ENCODE measurements at places on chromosomes 6 and 20.

DNA sequence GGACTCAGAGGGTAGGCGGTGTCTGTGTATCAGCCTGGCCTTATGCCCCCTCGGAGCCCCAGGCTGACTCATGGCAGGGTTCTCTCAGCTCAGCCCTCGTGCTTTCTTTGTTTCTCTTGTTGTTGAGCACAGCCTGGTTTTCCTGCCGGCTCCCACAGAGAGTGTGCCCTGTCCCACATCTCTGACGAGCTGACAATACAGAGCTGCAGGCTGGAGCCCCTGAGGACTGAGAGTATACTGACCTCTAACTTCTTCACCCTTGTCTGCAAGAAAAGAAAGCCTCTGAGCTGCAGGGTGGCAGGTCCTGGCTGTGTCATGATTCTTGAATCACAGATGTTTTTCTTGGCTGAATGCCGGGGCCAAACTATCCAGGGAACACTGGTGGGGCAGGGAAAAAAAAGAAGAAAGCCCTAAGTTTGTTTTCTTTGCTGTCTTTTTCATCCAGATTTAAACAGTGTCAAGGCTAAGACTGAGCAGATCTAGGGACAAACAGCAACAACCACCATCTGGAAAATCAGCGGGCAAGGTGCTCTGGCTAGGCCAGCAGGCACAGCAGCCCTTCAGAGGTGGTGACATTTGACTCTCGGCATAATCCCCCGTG, 63.3 kb upstream of the ZNF133 start:
- no peak for DNase-seq

DNA sequence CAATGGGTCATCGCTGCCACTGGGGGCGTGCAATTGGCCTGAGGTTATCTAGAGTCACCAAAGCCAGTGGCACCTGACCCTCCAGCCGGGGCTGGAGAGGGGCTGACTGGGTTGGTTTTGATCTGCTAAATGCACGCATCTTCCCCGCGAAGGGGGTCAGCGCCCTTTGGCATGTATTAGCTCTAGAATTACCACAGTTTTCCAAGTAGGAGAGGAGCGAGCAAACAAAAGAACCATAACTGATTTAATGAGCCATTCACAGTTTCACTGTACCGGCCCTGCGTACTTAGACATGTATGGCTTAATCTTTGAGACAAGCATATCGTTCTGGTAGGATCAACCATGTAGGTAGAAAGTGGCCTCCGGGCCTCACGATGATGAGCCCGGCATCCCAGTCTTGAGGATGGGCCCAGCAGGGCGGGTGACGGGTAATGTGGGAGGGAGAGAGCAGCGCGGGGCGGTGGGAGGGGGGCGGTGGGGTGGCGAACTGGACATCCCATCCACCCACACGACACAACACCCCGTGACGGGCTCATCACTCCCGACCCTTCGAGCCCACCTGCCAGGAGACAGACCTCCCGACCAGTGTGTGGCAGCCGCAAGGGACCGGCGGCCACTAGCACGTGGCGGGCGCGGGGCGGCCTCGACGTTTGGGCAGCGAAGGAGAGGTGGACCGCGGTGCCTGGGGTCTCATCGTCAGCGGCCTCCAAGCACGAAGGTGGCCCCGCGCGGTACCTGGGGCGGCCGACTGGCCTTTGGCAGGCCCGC, 1957.5 kb upstream of the DEFB115 start:
- no peak for DNase-seq

- no peak for DNase-seq
These were observed 48.3 kb downstream of the AHI1 start for GRCh38 chr6:135449246-135449645.

DNA sequence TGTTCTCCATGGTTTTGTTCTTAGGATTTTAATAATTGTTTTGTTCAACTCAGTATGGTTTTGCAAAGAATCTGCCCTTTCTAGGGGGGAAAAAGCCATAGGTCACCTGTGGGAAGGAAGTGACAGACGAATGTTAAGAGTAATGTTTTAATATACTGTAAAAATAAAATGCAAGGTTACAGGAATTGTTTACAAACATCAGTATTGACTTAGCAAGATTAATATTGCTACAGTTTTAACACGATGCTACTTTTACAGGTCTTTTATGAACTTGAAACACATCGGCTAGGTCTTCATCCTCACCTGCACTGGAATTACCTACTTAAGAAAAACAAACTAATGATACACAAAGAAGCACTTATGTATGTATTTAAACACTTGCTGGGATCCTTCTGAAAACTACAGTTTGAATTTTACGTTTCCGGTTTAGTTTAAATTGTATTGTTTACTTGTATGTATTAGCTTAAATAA, 1.7 kb upstream of the NKX2-4 start:
- DNase-seq = no peak

DNA sequence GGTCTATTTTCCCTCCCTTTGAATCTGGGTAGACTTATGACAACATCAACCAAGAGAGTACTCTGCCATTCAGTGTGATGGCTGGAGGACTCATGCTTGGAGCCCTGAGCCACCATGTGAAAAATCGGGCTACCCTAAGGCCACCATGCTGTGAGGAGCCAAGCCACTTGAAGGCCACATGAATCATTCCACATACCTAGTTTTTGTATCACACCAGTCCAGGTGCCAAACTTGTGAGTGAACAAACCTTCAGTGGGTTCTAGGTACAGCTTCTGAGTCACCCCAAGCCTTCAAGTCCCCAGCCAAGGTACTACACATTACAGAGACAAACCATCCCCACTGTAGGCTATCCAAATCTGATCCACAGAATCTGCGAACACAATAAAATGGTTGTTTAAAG, 37.4 kb upstream of the E2F3 start:
- DNase-seq = no peak

- DNase-seq = no peak
These were observed 19.2 kb downstream of the FAM229B start for GRCh38 chr6:112106562-112106961.

GRCh38 chr6:33834401-33835392, 30.9 kb upstream of the MLN start:
- no peak for DNase-seq

- DNase-seq = no peak
These were observed 25.5 kb upstream of the MAPK13 start for GRCh38 chr6:36104836-36105235.

- no peak for DNase-seq
These were observed 5.0 kb upstream of the ADGRF1 start for GRCh38 chr6:47047097-47047478.

- DNase-seq = no peak
These were observed 13.7 kb downstream of the NPEPL1 start for GRCh38 chr20:58706150-58706892.

- DNase-seq = no peak
These were observed 512.8 kb upstream of the JARID2 start for GRCh38 chr6:14732844-14733757.

GRCh38 chr20:38001981-38002380, 31.3 kb downstream of the TTI1 start:
- no peak for DNase-seq

DNA sequence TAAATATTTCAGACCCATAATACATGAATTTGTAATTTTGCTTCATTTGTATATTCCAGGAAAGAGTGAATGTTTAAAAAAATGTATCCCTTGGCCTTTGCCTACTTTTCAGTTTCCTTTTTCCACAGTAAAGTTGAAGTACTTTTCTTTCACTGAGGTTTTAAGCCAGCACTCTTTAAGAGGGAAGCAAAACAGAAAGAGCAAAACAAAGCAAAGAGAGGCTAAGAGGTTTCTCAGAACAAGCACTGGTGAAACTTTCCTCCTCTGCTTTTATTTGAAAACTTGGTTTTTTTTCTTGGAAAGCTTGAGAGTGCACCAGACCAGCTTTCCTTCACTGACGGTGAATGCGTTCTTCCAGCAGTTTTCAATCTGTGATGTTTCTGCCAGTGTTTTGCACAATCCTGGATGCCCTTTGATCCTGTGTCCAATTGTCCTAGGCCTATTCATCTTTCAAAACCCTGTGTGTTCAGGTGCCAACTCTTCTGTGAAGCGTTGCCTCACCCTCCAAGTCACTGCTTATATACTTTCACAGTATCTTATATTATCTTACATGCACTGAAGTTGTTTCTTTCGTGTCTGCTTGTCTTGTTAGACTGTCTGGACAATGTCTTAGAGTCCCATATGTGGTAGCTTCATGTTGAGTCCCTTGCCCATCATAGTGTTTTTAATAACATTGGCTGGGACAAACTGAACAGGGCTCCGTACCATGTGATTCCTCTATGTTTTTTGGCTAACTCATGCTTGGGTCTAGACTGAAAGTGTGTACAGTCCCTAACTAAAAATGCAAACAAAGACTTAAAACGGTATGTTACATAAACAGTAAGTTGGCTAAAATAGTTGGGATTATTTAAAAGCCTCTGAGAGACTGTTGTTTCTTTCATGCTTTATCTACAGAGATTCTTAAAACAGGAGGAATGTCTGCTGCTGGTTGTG, 1.9 kb downstream of the RNF217 start:
- DNase-seq = no peak

DNA sequence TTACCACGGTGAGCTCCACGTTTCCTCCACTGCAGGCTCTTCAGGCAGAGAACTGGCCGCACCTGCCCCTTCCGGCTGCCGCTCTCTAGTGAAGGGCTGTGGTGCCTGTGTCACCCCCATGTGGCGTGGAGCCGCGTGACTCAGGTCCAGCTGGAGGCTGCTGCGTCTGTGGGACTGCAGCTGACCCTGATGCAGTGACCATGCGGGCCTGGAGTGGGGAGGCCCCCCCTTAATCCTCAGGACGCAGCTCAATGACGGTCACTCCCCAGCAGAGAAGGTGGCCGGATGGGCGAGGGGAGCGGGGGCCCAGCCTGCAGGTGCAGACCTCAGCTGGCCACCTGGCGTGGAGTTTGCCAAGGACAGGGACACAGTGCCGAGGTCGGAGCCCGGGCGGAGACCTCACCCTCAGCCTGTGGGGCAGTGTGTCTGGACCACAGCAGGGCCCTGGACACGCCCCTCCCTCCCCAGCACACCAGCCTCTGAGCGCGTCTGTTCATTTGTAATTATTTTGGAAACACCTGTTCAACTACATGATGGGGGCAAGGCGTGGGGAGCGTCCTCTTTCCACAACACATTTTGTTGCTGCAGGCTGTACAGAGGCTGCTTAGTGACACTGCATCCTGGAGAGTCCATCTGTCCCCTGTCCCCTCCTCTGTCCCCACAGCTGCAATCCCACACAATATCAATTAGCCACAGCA, 10.7 kb downstream of the BHLHE23 start:
- no peak for DNase-seq

GRCh38 chr6:157822245-157823000, 623 bp upstream of the SNX9 start:
- no peak for DNase-seq

- DNase-seq = no peak
These were observed 7.4 kb downstream of the SNX9 start for GRCh38 chr6:157830354-157831017.

DNA sequence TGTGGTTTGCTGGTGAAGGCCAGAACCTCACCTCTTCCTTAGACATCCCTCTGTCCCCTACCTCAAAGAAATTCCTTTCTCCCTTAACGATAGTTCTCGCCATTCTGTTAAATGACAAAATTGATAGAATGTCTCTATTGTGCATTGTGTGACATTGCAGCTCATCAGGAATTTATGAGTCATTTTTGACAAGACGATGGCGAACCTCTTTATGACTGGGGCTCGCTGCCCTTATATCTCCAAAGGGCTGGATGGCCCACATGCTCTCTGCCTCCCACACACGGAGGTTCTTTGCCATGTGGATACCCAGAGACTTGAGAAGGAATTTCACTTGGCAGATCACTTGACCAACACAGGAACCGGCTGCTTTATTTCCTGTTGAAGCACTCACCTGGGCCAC, 66.8 kb upstream of the RPS6KA2 start:
- no peak for DNase-seq

- DNase-seq = no peak
These were observed 23.5 kb downstream of the MOCS1 start for GRCh38 chr6:39910744-39911143.

Data from stimulated activated CD8-positive, alpha-beta memory T cell treated with anti-CD3 and anti-CD28 coated beads, Interleukin-2, amount 100 ng/mL, for 1 hour (primary cell).